Central memory CD4-positive, alpha-beta T cell (primary cell): ENCODE measurements at places on chromosomes 7 and 10.
A peak's percentile ranks its signal among the peaks of the same experiment; 100 is the strongest.

GRCh38 chr10:7269988-7270387 lies 140.8 kb downstream of the SFMBT2 start:
- no peak for DNase-seq

DNA sequence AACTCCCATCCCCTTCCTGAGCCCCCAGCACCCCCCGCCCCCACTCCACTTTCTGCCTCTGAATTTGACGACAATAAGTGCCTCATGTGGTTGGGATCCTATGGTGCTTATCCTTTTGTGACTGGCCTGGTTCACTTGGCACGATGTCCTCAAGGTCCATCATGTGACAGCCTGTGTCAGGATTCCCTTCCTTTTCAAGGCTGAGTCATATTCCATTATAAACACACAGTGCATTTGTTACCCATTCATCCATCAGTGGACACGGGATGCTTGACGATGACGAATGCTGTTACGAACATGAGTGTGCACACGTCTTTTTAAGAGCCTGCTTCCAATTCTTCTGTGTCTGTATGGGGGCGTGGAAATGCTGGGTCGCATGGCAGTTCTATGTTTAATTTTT lies 26.7 kb downstream of the SHH start:
- DNase-seq, result no peak

DNA sequence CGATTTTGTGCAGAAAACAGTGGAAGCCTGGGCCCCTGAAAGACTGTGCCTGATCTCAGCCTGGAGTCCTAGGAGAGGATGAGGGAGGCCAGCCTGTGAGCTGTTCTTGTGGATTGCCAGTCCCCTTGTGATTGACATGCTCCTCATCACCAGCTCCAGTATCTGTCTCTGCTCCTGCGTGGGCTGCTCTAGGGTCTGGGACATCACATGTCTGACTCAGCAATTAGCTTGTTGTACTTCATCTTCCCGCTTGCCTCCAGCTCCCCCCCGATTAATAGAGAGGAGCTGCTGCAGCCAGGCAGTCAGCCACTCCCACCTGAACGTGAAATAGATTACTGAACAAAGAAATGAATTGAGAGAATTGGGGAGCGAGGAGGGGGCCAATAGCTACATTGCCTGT lies 99.6 kb upstream of the TBX20 start:
- no peak for DNase-seq

DNA sequence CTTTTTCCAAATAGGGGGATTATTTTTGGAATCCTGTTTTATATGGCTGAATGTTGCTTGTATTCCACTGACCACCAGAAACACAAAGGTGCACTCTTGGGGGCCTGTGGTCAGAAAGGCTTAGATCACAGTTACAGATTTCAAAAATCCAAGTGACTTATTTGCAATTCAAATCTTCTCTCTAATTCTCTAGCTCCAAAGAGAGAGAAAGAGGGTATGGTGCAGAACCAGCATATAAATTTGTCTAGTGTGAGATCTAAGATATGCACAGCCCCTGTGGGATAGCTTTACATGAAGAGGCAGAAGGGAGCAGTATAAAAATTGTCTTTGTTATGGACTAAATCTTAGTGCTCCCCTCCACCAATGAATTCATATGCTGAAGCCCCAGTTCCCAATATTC lies 1121.7 kb upstream of the CELF2 start:
- no peak for DNase-seq

DNA sequence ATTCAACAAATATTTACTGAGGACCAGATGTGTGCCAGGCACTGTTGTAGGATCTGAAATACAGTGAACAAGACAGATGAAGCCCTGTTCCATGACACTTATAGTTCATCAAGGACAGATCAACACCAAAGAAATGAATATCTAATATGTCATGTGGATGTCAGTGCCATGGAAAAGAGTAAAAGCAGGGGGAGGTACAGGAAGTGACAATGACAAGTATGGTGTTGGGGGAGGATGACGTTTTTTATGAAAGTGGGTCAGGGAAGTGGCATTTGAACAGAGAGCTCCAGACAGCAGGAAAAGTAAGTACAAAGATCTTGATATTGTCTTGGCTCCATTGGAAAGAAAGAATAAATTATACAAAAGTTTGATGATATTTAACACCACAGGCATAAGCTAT lies 7.0 kb upstream of the SFMBT2 start:
- DNase-seq, result peak; percentile 21
